Tongue (tissue), 3 donors: ENCODE measurements at places on chromosomes 13 and 19.

DNA sequence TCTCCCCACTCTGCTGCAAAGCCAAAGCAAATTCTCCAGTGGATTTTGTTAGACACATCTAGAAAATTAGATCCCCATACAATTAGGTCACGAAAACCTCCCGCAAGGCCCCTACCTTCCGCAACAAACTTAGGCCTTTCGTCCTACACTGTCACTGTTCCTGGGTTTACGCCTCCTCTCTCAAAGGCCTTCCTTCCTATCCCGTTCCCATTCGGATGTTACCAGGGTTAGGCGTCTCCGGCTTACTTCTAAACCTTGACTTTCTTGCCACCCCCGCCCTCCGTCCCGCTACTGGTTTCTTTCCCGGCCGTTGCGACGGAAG lies 754 bp downstream of the RNF6 start:
- no peak for DNase-seq

DNA sequence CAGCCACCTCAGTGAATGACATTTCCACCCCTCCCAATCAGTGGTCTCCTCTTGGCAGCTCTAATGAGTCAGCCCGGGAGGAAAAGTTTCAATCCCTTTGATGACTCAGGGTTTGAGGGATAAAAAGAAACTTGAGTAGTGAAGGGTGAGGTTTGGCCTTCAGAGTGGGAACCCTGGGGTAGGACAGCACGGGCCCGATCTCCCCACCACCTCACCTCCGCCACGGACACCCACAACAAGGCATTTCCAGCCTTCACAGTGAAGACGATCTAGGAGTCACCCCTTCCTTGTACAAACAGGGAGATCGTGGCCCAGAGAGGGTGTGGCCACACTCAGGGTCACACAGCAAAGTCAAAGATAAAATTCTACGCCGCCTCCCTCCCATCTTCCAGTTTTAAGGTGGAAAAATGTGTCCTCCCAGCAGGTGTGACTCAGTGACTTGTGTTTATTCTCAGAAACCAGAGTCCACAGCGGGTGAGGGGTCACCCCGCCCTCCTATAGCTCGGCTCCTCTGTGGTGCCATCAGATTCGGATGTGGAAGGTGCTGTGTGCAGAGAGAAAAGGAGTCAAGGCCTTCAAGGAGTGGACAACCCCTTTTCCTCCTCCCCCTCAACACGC lies 12.3 kb downstream of the CIB3 start:
- DNase-seq, result no peak

GRCh38 chr13:63435667-63436324 lies 2020.1 kb upstream of the PCDH20 start:
- peak; percentile 8 for DNase-seq

GRCh38 chr19:31352296-31352781 lies 3.1 kb upstream of the TSHZ3 start:
- peak; percentile 31 for DNase-seq

GRCh38 chr19:6340493-6341201 lies 7.2 kb upstream of the ACER1 start:
- DNase-seq, result peak; percentile 18

GRCh38 chr13:31890946-31891345 lies 140.6 kb upstream of the FRY start:
- DNase-seq, result no peak
